ENCODE measurements at places on chromosomes 7 and 10.

GRCh38 chr10:97494863-97495506 is 3.2 kb downstream of the MMS19 start:
- DNase-seq, result no peak

DNA sequence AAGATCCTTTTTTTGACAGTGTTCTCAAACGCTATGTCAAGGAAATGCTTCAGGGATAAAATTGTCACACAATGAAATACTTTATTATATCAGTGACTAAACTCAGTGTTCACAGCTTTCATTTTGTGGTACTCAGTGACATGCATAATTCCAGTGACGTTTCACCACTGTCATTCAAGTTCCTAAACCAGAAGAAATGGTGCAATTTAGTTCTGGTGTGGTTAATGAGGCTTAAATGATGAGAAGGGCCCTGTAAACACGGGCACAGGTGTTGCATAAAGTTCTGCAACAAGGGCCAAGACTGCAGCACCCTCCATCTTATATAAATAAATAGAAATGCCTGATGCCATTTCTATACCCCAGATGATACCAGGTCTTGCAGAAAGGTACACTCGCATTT is 1247.1 kb downstream of the GATA3 start:
- DNase-seq, result no peak

- DNase-seq, result no peak
Measured at GRCh38 chr7:41175435-41175834, 527.5 kb downstream of the INHBA start.

DNA sequence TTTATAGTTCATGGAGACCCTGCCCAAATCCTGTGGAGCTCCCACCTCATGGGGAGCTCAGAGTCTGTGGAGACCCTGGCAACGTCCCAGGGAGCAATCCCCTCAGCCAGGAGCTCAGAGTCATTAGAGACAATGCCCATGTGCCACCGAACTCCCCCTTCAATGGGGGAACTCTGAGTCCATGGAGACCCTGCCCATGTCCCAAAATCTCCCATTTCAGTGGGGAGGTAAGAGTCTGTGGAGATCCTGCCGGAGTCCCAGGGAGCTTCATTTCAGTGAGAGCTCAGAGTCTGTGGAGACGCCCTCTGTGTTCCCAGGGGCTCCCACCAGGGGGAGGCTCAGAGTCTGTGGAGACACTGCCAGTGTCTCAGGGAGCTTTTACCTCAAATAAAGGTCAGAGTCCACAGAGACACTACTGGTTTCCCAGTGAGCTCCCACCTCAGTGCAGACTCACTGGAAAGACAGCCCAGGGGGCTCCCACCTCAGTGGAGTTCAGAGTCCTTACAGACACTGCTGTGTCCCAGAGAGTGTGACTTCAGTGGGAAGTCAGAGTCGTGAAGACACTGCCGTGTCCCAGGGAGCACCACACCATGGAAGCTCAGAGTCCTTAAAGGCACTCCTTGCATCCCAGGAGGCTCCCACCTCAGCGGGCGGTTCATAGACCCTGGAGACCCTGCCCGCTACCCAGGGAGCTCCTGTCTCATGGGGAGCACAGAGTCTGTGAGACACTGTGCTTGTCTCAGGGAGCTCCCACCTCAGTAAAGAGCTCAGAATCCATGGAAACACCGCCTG is 5.0 kb downstream of the MYO1G start:
- peak; percentile 56 for DNase-seq

GRCh38 chr7:14690486-14690885 is 212.1 kb downstream of the DGKB start:
- DNase-seq, result no peak

DNA sequence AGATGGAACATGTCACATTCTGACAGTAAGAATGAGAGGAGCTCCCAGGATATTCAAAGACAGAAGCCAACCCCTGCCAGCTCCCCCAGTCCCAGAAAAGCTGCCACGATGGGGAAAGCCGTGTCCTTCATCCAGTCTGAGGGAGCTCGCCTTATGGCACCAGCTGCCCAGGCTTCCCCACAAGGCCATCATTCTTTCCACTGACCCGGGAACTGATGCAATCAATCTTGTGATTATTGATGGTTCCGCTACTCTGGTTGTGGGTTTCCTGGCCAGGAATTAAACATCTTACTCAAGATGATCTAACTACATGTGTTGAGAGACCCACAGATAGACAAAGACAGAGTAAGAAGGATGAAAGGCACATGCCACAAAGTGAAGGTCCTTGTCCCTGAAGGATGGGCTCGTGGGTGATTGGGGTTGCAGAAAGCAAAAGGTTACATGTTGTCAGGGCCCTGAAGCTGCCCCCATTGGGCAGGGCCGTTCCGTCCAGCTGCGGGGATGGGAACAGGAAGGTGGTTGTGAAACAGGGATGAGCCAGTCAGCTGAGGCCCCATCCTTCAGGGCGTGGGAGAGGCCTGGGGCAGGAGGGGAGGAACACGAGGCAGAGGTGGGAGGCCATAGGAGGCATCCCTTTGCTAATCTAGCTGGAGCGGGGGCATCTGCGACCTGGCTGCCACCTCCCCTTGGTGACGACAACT is 127.6 kb downstream of the OAT start:
- DNase-seq, result no peak

DNA sequence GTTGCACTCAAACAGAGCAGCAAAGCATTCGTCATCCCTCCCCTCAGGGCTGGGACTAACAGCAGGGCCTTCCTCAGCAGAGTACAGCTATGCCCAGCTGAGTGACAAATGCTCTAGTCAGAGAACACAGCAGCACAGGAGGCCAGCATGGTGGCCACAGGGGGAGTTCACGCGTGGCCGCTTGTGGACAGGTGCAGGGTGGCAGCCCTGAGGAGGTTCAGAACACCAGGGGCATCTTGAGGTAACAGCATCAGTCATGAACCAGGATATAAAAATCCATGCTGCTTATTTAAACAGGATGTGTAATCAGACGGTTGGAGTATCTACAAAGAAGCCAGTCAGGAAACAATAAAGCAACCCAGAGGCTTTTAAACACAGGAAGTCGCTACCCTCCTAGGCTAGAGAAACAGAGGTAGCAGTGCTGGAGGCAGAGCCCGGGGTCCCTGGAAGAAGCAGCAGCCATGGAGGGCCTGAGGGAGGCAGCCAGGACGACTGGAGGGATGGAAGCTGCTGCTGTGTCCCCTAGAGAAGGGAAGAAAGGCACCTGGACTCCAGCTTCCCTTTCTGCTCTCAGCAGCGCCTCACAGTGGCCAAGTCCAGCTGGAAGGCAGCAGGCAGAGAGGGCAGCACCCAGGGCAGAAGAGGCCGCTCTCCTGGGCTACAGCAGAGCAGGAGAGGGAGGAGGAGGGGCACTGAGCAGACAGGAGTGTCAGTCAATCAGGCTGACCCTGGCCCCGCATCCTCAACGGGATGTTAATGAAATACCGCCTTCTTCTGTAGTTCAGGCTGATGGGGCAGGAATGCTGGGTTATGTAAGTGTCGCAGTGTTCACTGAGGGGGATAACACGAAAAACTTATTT is 70.8 kb upstream of the UCN3 start:
- peak; percentile 58 for DNase-seq

- DNase-seq, result peak; percentile 58
Measured at GRCh38 chr10:28533571-28534304, 820 bp downstream of the WAC start.

DNA sequence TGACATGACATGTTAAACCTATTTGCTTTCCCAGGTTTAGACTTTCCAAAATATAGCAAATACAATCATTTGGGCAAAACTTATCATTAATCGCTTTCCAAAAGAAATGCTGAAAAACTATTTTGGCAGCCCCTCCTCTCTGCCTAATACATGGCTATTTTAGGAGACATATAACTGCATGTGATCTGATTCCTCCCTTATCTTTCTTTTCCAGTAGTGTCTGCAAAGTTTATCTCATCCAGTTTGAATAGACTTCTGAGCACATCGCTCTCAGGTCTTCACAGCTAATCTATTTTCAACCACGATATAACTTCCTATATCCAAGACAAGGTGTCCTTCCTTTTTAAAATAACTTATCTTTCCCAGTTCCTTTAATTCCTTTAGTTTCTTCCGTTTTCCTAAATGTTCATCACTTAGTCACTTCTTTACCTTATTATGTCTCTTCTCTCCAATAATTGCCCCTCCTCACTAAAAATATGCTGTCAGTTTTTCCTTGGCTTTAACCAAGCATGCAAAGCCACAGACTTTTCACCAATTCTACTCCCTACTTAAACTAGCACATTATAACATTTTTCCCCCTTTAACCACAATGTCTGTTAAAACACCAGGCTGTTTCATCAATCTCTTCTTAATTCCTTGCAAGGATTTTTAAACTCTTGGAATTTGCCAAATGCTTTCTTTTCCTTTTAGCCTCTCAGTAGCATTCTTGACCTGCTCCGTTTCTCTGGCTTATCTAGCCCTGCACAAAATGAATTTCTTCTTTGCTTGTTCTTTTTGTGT is 24.4 kb downstream of the GNG11 start:
- no peak for DNase-seq

- no peak for DNase-seq
Measured at GRCh38 chr7:36972140-36972518, 247.8 kb upstream of the AOAH start.

GRCh38 chr10:49139028-49139845 is 5.4 kb upstream of the FAM170B start:
- no peak for DNase-seq

DNA sequence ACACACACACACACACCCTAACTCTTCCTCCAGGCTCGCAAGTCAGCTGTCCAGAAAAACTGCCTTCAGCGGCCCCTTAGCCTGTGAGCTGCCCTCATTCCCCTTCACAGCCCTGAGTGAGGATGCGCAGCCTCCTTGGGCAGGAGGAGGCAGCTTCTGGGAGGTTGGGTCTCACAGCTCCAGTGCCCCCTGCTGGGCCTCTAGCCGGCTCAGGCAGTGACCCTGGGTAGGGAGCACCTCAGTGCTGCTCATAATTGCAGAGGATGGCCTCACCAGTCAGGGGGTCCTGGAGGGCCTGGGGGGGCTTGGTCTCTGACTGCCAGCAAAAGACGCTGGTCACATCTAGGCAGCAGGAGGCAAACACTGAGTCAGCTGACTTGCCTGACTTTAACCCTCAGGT is 43.7 kb downstream of the ZNF273 start:
- DNase-seq, result no peak

- DNase-seq, result no peak
Measured at GRCh38 chr7:96017877-96018276, 245.5 kb downstream of the DYNC1I1 start.

- DNase-seq, result no peak
Measured at GRCh38 chr10:20625868-20626267, 271.2 kb downstream of the NEBL start.

DNA sequence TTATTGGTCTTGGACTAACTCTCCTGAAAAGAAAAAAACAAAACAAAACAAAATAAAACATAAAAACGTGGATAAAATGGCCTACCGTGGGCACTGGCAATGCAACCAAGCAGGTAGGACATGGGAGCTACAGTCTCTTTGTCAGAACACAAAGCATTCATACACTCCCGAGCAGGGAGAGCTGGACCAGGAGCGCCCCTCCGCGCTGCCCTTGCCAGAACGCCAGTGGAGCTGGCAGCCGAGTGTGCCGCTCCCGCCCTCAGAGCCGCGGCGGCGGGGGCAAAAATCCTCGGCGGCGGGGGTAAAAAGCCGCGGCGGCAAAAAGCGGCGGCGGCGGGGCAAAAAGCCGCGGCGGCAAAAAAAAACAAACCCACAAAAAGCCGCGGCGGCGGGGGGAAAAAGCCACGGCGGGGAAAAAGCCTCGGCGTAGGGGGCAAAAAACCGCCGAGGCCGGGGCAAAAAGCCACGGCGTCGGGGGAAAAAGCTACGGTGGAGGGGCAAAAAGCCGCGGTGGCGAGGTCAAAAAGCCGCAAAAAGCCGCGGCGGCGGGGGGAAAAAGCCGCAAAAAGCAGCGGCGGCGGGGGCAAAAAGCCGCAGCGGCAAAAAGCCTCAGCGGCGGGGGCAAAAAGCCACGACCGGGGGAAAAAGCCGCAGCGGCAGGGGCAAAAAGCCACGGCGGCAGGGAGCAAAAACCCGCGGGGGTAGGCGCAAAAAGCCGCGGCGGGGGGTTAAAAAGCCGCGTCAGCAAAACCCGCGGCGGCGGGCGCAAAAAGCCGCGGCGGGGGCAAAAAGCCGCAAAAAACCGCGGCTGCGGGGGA is 418.1 kb downstream of the ZNF716 start:
- DNase-seq, result no peak

DNA sequence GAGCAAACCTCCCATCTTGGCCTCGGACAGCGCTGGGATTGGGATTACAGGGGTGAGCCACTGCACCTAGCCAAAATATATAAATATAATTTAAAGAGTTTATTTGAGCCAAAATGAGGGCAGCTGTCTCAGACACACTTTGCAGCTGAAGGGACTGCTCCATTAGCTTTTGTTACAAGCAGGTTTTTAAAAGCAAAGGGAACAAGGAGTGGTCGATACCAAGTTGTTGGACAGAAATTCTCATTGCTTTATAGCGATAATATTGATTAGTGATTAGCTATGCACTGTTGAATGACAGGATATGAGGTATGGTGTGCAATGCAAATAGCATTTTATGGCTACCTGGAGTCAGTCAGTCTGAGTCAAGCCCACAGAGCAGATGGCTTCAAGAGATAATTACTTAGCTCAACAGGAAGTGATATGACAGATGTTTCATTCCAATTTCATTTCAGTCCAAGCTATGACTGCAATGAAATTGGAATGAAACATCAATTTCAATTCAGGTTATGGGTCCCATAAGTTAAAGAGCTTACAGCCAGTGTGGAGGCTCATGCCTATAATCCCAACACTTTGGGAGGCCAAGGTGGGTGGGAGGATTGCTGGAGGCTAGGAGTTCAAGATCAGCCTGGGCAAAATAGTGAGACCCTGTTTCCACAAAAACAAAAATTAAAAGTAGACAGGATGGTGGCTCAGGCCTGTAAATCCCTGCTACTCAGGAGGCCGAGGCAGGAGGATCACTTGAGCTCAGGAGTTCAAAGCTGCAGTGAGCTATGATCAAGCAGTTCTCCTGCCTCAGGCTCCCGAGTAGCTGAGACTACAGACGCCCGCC is 23.1 kb downstream of the TYW1 start:
- no peak for DNase-seq

- no peak for DNase-seq
Measured at GRCh38 chr7:98727146-98727709, 110.1 kb downstream of the NPTX2 start.

- no peak for DNase-seq
Measured at GRCh38 chr10:34154383-34154900, 660.7 kb downstream of the PARD3 start.

GRCh38 chr10:97879241-97879640 is 29.6 kb downstream of the GOLGA7B start:
- DNase-seq, result no peak

- DNase-seq, result peak; percentile 94
Measured at GRCh38 chr10:132452651-132453469, 55.9 kb downstream of the PWWP2B start.

DNA sequence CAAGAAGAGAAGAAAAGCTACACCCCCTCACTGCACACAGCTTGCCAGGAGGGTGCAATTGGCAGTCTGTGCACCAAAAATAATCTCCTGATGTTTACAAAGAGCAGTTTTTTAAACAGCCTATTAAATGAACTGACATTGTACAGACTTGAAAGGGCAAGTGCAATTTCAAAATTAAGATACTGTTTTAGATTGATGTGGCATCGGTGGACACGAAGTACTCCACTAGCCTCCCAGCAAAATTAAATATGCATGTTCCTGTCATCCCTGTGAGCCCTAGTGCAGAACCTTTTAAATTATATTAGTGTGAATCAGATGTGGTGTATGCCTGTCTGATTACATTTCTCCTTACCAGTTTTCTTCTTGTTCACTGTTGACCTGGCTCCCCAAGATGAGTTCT is 87.9 kb downstream of the WIPF3 start:
- no peak for DNase-seq

- DNase-seq, result no peak
Measured at GRCh38 chr7:106089647-106090046, 22.5 kb downstream of the SYPL1 start.

- DNase-seq, result no peak
Measured at GRCh38 chr7:831596-832166, 595 bp upstream of the SUN1 start.
